ENCODE measurements at places on chromosomes 7 and 10.

DNA sequence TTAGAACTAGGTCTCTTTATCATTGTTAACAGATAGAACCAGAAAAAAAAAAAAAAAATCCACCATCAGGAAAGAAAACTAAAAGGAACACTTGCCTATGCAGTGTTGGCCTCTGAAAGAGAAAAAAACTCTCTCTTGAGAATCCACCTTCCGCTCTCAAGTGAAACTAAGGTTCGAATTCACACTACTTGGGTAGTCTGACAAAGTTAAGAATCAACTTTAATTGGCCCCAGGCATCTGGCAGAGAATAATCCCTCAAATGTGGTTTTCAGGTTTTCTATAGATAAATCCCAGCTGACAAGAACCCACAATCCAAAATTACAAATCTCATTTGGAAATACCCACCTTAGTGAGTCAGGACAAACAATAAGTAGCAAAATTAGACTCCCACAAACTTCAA is 199.7 kb upstream of the LRRN3 start:
- no peak for DNase-seq

DNA sequence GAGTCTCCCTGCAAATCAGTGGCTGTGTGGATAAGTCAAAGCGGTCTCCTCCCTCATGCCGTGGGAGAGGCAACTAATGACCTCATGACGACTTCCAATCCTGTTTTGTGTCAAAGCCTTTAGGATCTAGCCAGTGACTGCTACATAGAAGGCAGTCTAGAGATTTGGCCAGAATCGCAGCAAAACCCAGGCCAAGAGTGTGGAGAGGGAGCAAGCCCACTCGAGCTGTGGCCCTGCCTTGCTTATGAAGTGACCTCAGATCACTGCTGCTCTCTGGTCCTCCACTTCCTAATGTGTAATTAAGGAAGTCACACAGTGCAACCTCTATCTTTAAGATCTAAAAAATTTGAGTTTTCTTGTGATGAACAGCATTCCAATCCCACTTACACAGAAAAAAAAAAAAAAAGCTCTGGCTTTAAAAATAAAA is 296.7 kb upstream of the KLF6 start:
- DNase-seq: no peak

DNA sequence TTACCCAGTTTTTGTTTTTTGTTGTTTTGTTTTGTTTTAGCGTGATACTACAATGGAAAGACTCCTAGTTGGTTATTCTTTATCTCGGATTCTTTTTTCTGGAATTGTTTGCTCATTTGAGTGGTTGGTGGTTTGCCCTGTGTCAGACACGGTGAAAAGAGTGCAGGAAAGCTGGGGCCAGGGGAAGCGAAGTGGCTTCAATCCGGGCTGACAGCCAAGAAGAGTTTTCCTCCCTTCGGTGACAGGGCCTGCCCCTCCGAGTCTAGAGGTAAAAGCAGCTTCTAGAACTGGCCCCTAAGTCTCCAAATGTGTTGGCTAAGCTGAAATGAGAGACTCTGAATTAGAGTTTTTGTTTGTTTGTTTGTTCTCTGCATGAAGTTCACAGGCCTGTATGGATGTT is 5.7 kb upstream of the AP5Z1 start:
- DNase-seq: no peak

DNA sequence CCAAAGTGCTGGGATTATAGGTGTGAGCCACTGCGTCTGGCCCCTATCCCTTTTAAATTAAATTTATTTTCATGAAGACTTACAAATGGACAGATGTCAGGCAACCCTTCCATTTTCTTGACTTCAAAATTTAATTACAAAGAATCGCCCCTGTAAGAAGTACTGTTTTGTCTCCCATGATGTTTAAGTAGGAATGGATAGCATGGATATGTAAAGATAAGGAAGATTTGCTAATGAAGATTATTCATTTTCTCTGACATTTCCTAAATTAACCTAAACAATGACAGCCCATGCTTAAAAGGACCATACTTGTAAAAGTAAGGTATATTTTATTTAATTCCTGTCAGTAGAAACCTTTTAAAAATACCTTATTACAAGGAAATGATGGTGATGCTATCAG is 552.9 kb downstream of the GFRA1 start:
- no peak for DNase-seq

DNA sequence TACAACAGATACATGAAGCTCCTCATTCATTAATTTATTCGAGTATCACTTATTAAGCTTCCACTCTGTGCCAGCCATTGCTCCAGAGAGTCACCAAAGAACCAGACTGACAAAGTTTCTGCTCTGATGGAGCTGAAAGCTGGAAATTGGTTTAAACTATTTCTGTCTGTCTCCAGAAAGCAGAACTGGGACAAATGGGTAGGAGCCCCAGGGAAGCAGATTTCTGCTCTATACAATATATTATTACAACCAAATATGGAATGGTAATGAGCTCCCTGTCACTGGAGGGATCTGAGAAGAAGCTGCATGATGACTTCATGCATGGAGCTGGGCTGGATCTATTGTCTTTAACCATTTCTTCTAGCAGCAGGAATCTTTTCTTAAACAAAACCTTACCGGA is 165.4 kb upstream of the ADO start:
- DNase-seq: no peak

DNA sequence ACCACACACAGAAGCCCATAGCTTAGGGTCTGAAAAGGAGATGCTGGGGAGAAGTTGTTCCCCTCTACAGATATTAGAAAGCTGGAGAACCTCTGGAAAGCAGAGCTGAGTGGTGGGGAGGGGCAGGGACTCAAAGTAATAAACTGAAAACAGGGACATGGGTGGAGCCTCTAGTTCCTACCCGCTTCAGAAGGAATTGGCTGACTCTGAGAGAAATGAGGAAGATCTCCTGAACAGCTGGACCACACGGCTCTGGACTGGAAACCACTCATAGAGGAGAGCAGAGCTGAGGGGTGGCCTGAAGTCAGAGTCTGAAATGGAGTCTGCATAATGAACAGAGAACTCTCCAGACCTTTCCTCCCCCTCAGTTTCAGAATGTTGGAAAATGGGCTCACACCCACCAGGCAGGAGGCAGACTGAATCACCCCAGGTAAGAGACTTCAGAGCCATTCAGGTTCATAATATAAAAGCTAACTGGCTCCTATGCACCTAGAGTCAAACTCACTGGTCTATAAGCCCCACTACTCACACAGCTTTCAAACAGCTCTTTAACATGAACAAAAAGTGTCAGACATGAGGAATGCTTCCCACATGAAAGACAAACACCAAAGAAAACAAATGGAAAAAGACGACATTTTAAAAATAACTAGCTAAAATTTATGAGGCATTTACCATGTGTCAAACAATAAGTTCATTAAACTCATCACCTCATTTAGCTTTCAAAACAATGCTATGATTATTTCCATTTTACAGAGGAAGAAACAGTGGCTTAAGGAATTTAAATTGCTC is 68.1 kb downstream of the RNF216 start:
- no peak for DNase-seq

DNA sequence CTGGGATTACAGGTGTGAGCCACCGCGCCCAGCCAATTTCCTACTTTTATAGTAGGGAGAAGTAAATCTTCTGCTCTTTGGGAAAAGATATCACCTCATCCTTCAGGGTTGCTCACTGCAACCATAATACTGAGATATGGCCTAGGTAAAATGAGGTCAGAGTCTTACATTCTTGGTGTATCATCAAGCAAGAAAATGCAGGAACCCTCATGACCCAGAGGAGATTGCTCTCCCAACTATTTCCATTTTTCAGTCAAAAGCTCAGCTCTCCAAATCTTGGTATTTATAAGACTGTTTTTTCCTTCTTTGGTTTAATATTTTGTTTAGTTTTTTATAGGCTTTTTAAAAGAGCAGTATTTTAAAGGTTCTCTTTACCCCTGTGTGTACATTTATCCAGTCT is 20.9 kb upstream of the PHYHIPL start:
- DNase-seq: no peak

DNA sequence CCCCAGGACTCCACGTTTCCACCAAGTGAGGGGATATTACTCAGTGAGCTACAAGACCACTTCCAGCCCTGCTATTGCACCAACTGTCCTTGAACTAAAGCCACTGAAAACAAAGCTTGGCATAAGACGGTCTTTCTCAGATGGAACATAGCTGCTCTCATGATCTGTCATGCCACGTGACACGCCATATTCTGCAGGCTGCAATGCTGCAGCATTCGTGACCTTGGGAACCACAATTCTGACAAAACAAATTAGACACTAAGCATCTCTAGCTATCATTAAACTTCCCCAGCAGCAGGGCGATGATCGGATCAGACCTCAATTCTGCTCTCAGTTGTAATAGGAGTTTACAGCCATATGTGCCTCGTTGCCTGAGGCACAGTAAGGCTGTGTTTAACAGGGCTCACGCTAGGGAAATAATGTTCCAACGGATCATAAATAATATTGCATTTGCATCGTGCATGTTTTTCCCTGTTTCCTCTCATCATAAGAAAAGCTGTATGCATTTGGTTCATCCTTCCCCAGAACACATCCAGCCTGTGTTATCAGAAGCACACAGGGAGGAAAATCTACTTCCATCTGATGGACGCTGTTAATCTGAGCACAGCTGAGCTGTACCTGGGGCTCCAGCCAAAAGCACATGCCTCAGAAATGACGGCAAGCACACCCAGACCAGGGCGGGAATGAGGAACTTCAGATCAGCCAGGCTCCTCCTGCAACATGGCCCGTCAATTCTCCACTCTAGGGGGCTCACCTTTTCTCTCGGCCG is 38.6 kb upstream of the CNPY1 start:
- DNase-seq: no peak

DNA sequence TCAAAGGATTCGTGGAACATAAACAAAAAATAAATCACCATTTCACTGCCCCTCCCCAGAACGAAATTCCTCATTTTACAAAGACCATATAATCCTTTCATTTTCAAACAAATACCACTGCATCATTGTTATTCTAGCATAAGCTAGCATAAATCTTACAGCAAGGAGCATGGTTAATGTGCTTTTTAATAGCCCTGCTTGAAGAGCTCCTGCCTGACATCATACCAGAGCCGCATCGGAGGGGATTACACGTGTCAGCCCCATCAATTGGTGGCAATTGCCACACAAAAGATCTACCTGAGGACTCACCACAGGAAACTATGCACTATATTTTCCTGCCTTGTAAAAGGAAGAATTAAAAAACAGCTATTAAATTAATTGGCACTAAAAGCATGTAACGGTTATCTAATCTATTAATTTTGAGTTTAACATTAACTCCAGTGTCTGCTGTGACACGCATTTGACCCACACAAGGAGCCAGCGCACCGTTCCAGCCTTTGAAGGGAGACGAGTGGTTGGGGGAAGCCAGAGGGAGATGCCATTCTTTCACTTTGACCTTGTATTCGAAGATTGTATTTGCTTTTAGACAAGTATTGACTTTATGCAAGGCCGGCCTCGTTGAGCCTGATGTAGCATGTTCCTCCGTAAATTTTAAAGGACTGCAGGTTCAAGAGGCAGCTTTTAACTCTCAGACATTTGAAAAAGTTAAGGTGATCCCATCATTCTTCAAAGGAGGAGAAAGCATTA is 261.1 kb upstream of the RNF32 start:
- DNase-seq: no peak

GRCh38 chr10:72254813-72255568 is 18.7 kb upstream of the DDIT4 start:
- no peak for DNase-seq

DNA sequence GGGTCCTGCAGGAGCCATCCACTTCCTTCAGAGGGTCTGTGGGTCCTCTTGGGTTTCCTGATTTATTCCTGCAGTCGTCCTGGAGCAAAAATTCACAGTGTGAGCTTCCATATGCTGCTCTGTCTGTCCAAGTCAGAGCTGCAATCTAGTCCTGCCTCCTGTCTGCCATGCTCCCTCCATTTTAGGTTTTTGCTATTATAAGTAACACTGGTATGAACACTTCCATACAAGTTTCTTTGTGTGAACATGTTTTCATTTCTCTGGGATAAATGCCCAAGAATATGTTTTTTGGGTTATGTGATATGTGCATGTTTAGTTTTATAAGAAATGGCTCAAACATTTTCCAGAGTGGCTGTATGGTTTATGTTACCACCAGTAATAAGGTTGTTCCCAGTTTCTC is 188.1 kb downstream of the ACTR3B start:
- no peak for DNase-seq

DNA sequence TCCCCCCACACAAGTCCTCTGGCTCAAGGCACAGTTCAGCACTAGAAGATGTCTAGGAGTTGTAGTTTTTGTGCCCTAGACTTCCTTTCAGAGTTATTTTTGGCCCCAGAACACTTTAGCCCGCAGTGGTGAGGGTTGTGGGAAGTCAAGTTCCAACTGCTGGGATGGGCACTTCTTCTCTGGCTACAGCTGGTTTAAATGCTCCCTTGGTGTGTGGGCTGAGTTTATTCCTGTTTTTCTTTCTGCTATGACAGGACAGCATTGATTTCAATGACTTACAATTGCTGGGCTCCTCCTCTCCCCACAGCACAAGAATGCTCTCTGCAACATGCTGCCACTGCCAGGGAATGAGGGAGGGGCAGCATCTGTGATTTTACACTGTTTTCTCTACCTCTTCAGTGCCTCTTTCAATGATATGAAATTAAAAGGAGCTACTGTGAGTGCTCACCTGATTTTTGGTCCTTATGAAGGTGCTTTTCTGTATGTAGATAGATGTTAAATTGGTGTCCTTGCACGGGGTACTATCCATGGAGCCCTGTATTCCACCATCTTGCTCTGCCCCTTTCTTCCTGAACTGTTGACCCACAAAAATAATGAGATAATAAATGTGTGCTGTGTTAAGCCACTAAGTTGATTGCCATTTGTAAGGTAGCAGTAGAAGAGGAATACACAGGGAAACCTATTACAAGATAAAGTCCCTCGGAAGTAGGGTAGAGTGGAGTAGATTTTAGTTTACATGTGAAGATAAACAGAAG is 56.3 kb downstream of the SLC13A1 start:
- no peak for DNase-seq

DNA sequence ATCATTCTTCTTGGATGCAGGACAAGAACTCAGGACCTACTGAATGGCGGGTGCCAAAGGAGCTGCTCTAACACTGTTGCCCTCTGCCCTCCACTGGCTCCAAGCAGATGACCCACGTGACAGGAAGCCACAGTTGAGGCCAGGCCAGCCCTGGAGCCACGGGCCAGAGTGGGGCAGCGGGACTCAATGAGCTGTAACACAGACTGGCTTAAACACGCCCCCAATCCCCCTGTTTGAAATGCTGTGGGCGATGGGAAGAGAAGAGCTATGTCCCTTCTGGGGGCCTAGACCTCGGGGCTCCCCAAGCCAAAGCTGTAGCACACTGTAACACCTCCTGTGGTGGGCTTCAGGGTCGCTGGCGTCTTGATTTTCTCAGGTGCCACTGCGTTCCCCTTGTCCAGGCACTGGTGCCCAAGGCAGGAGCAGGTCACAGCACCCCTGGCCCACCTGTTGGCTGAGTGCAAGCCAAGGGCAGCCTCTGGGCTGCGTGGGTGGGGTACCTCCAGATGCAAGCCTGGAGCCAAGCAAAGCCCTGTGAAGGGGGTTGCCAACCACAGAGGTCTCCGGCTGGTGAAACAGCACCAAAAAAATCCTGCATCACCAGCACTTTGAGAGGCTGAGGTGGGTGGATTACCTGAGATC is 18.6 kb upstream of the ZMIZ2 start:
- no peak for DNase-seq

Measured in stimulated activated CD4-positive, alpha-beta T cell treated with anti-CD3 and anti-CD28 coated beads, Interleukin-4, amount 100 ng/mL, for 48 hours (primary cell).